ENCODE measurements at places on chromosomes 1 and 21.

- no peak for DNase-seq
Observed at GRCh38 chr21:44849616-44850130, 23.8 kb downstream of the PTTG1IP start.

GRCh38 chr1:160007577-160008200, 24.1 kb downstream of the PIGM start:
- DNase-seq, result peak; percentile 31

DNA sequence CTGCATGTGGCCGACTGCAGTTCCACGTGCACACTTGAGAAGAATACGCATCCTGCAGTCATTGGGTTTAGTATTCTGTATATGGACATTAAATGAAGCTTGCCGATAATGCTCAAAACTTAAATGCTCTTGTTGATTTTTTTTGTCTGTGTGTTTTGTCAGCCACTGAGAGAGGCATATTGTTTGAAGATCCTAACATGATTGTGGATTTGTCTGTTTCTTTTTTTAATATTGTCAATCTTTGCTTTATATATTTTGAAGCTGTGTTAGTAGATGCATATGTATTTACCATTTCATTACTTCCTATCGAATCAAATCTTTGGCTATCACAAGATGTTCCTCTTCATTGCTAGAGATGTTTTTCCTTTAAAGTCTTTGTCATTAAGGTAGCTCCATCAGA, 73.2 kb downstream of the FHAD1 start:
- no peak for DNase-seq

- no peak for DNase-seq
Observed at GRCh38 chr21:41497788-41498187, 10.2 kb downstream of the TMPRSS2 start.

DNA sequence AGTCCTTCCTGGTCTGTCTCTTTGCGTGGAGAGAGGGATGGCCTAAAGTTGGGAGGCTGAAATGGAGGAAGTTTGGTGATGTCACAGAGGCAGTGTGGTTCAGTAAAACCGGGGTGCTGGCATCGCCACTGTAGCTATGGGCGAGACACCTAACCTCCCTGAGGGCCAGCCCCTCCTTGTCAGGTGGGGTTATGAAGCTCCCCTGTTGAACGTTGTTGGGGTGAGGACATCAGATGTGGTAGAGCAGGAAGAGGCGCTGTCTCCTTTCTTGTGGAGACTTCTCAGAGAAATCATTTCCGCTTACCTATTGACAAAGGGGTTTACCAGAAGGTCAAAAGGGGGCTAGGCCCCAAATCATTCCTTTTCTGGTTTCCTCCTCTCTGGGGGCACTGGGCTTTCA, 294.7 kb downstream of the SIPA1L2 start:
- DNase-seq, result no peak

DNA sequence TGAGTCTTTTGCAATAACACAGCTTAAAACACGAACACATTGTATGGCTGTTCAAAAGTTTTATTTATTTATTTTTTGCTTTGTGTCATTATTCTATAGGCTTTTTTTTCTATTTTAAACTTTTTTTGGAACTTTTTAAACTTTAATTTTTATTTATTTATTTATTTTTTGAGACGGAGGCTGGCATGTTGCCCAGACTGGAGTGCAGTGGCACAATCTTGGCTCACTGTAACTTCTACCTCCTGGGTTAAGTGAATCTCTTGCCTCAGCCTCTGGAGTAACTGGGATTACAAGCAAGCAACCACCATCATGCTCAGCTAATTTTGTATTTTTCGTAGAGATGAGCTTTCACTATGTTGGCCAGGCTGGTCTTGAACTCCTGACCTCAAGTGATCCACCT, 88.3 kb upstream of the GADD45A start:
- no peak for DNase-seq

- no peak for DNase-seq
Observed at GRCh38 chr1:244092964-244093638, 42.0 kb downstream of the ZBTB18 start.

DNA sequence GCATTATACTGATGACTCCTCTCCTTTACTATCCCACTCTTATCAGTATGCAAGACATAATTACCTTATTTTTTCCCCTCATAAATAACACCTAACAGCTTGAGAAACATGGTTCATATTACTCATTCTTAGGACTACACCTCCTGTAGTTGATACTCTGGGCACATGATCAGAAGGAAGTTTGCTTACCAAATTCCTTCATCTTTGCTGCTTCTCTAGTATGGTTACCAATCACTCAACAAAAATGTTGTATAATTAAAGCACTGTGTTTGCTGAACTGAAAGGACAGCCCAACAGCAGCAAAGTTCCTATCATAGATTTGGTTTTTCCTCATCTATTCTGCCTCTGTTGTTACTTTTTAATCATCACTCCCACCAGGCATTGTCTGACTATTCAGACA, 586.3 kb downstream of the LRRIQ3 start:
- no peak for DNase-seq

DNA sequence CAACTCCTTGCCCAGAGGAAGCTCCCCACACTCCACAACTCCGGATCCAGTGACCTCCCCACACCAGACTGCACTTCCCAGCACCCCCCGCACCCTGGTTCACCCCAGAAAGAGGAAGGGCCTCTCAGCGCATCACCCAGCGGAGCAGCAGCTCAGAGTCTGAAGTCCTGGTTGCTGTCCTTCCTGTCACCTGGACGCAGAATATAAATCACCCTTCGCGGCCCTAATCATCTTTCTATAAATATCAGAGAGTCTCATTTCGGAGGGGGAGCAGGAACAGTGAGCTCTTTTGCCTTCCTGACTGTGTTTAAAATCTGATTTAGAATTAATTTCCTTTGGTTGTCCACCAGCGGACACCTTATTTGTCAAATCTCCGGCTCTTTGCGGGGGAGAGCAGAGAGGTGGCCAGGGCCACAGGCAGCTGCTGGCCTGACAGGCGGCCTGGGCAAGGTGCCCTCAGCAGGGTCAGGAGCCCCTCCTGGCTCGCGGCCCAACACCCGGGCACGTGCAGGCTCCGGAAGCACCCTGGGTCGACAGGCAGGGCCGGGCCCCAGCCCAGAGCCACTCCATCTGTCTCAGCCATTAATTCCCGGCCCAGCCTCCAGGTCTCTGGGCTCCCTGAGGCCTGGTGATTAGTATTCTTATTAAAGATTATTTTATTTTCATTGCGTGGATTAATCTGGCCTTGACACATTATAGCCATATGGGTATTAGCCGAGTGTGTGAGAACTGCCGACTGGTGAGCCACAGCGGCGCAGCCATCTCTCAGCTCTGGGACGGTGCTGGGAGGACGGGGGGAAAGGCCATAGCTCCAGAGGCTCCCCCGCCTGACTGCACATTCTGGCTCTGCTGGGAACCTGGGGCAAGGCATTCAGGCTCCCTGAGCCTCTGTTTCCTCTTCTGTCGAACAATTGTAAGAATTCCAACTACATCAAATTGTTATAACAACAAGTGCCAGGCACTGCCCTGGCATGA, 19.7 kb downstream of the EPHA8 start:
- no peak for DNase-seq

GRCh38 chr1:19196331-19196730, 13.7 kb downstream of the UBR4 start:
- no peak for DNase-seq

DNA sequence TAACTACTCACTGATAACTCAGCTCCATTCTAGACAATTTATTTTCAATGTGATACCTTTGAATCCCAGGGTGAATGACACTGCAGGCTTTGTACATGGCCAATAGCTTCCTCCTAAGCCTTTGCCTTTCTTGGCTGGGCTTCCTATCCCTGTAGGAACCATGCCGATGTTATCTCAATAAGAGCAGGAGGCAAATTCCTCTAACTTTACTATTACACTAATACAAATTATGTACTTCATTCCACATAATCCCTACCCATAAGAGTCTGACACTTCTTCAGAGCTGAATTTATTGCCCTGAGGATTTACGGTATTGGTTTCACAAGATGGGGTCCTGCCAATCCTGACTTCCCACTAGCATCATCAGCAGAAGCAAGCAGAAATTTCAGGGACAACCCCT, 14.0 kb downstream of the TGFBR3 start:
- DNase-seq, result no peak

GRCh38 chr21:38350684-38351083, 93.9 kb downstream of the KCNJ15 start:
- no peak for DNase-seq

DNA sequence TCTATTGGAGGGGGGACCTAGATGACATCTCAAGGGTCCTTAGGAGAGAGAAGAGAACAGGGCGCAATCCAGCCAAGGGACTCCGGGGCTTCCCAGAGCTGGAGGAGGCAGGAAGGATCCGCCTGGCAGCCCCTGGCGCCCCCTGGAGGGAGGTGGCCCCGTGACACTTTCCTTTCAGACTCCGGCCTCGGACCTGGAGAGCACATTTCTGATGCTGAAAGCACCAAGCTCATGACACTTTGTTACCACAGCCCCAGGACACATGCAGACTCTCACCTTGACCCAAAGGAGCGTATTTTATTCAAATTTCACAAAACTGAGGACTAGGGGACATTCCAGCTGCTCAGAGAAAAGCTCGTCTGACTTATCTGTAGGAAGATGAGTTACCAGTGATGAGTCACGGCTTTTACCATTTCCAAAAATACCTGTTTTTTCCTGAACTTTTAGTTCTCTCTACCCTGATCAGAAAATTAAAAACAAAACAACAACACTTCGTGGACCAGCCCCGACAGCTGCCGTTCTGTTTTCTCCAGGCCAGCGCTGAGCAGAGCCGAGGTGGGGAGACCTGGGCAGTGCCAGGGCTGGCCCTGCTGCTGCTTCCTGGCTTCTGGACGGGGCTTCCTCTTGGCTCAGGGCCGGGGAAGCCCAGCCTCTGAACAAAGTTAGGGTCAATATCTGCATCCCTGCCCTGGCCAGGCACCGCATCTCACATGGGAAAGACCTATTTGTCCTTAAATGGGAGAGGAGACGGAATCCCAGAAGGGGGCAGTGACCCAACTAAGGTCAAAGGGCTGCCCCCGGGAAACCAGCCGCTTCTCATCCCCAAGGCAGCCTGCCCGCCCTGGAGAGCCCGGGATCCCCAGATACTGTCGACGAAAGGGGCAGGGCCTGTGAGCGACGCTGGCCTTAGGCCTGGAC, 21.6 kb upstream of the POFUT2 start:
- no peak for DNase-seq

DNA sequence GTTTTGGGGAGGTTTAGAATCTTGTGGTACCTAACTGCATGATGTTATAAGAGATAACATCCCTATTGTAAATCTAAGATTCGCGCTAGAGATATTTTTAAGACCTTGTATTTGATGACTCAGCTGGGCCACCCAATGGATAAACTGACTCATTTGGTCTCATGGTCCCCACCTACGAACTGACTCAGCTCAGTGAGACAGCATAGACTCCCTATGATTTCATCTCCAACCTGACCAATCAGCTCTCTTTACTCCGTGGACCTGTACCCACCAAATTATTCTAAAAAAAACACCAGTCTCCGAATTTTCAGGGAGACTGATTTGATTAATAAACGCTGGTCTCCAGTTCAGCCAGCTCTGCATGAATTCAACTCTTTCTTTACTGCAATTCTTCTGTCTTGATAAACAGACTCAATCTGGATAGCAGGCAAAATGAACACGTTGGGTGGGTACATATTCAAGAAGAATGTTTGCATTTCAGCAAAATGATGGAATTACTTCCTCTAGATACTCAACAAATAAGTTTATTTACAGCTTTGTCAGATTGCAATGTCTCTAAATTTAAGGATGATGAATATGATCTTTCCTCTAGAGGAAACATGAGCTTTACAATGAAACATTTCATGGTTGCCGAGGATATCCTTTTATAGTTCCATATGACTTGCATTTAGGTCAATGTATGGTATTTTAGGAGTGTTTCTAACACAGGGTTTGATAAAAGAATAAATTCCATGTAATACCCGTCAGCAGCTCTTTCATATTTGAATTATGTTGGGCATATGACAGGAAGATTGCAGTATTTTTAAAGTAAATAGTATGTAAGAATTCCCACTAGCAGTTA, 516.6 kb upstream of the RGS18 start:
- no peak for DNase-seq

DNA sequence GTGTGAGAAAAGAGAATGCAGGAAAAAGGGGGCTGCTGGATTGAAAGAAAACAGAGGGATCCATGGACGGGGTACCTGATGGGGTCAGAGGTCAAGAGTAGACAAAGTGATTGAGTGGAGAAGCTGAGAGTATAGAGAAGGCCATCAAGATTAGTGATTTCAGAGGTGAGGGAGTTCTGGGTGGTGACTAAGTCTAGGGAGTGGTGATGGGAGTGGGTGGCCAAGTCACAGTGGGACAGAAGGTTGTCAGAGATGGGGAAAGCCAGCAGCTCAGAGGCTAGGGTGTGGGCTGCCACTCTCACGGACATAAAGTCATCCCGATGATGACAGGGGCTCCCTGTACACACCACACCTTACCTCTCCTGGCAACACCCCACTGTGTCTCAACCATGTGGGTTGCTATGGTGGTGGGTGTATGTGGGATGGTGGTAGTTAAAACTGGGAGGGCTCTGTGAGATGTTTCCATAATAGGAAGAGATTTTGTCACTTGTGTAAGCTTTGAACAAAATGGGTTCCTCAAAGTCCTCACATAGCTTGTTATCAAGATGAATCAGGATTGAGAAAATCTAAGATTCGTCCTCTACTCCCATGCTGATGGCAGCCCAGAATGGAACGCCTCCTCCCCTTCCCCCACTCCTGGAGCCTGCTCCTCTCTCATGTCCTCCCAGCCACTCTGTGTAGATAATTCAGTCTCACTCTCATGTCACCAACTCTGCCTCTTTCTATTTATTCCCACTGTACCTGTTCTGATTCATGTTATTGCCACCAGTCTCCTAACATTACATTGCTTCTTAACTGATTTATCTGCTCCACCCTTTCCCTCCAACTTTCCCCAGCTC, 20.3 kb upstream of the CSF1 start:
- no peak for DNase-seq

DNA sequence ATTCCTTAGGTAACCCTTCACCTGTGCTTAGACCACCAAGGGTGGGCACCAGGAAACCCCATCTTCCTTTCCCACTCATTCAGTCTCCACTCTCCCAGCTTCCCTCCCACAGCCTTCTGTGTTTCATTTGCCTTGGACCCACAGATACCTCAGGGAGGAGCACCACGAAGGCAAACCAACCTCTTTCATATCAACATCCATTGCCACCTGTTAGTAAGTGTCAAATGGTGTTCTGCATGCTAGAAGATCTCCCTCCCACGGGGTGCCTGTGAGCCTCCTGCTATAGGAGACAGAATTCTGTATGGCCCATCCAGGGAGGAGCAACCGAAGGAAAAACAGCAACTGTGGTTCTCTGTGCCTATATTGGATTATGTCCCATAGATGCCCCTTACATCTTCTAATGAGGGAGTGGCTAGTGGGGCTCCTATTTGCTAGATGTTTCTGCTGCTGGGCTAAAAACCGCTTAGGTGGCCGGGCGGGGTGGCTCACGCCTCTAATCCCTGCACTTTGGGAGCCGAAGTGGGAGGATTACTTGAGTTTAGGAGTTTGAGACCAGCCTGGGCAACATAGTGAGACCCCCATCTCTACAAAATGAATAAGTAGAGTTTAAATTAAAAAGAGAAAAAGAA, 25.6 kb upstream of the SCCPDH start:
- DNase-seq, result no peak

GRCh38 chr21:33373451-33373850, 29.8 kb upstream of the IFNGR2 start:
- DNase-seq, result no peak

DNA sequence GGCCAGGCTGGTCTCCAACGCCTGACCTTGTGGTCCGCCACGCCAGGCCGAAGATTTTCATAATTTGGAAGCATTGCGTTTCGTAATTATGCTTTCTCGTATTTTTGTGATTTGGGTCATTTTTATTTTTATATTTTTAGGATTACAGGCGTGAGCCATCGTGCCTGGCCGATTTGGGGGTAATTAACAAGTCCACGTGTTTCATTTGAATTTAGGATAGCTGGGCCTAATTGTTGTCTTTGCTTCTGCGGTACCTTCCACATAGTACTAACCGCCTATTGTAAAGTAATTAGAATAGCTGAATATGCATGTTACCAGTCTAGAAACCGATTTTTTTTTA, 1.0 kb downstream of the RCC1 start:
- no peak for DNase-seq
